ENCODE measurements at places on chromosomes 1 and 21.
A peak's percentile ranks its signal among the peaks of the same experiment; 100 is the strongest.

GRCh38 chr21:41559658-41560631, 52.0 kb upstream of the TMPRSS2 start:
- DNase-seq: no peak

DNA sequence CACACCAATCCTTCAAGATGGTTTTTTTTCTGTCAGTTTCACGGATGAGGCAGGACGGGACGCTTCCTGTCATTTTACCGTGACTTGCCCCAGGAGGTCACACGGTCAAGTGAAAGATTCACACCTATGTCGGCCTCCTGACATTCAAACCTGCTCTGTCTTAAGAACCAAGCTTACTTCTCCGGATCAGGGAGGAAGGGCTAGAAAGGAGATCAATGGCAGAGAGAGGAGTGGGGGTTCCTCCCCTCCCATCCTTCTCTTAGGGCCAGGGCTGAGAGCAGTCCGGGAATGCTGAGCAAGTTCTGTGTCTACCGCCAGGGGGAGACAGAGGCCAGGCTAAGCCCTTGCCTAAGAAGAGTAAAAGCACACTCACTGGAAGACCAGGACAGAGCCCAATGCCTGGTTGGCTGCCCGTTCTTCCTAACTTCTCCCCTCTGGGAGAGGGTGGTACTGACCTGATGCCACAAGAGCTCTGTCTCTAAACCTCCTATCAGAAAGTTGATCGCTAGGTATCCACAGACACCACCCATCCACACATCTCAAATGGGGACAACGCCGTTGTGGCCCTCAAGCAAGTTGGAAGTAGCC, 1.1 kb upstream of the PPM1J start:
- DNase-seq: peak; percentile 93

GRCh38 chr1:111275079-111275478, 15.6 kb upstream of the CHIA start:
- DNase-seq: no peak

- no peak for DNase-seq
Measured at GRCh38 chr1:9107136-9107535, 21.8 kb downstream of the GPR157 start.

DNA sequence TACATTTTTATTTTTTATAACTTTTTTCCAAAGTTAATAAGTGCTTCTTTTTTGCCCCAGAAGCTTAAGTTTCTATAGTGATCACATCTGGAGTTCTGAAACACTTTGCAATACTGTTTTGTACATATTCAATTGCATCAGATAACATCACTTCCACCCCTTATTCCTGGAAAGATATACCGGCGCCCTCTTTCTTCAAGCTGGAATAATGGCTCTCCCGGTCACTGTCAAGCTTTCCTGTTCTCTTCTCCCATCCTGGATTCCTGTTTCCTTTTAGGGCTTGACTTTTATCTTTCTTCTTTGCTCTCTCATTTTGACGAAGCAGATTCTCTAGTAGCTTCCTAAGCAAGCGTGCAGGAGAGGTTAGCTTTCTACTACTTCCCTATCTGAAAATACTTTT, 1866.8 kb downstream of the MRPL39 start:
- no peak for DNase-seq

GRCh38 chr1:210588946-210589345, 260.2 kb downstream of the HHAT start:
- no peak for DNase-seq

GRCh38 chr1:173112129-173112528, 61.4 kb upstream of the TNFSF18 start:
- DNase-seq: no peak

DNA sequence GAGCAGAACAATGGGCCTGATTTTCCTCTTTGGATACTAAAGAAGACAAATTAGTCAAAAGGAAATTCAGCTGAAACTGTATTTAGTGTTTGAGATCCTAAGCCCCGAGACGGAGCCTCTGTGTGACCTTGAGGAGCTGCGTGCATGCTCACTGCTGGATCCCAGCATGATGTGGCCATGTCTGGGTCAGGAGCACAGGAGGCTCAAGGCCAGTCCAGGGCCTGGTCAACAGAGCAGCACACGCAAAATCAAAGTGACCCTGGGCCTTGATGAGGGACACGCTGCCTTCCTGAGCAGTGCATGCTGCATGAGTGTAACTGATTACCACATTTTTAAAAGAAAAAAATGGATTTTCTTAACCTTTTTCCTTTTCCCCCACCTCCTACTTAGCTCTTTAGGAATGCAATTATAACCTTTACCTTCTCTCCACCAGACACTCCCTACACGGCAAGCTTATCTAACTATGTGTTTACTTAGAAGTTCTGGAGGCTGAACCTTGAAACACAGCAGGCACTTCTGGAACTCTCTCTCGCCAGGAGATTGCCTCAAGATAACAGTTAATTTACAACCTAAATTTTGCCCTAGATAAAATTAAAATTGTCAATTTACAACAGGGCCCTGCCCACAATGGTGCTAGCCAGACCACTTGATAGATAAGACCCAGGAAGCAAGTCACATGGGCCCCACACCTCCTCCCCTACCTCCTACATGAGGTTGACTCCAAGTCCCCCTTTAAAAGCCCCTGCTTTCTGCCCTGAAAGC, 144.6 kb downstream of the LRIG2 start:
- peak; percentile 90 for DNase-seq

GRCh38 chr1:226722240-226722900, 16.7 kb downstream of the ITPKB start:
- DNase-seq: no peak

DNA sequence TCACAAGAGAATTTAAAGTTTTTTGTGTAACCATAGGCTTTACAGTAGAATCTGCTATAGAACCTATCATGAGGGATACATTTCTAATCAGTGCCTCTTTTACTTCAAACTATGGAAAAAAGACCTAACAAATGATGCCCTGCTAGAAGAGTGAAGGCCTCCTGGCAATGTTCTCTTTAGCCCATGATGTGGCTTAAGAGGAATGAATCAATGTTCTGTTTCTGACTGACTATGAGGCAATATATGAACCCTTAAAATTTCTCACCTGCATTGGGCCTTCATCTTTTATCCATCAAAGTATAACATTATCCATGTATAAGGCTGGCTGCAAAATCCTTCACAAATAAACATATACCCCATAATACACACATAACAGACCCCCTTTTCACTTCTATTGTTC, 65.7 kb upstream of the IL12RB2 start:
- no peak for DNase-seq

DNA sequence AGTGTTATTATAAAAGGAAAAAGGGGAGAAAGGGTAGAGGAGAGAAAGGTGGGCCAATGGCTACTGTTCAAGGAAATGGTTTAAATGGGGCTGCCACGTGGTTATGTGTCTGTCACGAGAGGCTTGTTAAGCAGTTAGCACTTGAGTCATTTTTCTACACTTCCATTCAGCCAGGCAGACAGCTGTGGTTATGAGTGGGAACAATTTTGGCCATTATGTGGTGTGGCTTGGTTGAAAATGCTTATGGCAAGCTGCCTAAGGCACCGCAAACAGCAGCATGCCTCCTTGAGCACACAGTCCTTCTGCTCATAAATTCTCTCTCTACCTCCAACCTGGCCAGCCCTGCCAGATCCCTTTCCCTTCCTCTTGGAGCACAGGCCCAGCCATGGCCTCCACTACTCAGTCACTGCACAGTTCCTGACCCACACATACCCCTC, 3.2 kb upstream of the SRM start:
- no peak for DNase-seq

- no peak for DNase-seq
Measured at GRCh38 chr1:232635279-232635678, 5.3 kb upstream of the SIPA1L2 start.

- no peak for DNase-seq
Measured at GRCh38 chr1:116312681-116313069, 60.4 kb upstream of the ATP1A1 start.

DNA sequence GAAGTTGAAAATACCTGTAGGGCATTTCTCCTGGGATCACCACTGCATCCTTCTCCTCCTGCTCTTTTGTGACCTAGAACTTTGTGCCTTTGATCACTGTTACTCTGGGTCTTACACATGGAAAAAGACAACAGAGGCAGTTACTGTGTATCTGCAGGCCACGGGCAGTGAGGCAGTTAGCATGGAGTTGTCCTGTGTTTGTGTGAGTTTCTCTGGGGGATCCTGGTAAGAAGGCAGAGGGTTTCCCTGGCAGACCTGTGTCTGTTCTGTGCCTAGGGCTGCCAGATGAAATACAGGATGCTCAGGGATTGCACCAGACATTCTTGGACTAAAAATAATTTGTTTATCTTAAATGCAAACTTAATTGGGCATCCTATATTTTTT, 44.4 kb upstream of the SCCPDH start:
- DNase-seq: peak; percentile 38

GRCh38 chr1:82121421-82121820, 320.7 kb downstream of the ADGRL2 start:
- no peak for DNase-seq

DNA sequence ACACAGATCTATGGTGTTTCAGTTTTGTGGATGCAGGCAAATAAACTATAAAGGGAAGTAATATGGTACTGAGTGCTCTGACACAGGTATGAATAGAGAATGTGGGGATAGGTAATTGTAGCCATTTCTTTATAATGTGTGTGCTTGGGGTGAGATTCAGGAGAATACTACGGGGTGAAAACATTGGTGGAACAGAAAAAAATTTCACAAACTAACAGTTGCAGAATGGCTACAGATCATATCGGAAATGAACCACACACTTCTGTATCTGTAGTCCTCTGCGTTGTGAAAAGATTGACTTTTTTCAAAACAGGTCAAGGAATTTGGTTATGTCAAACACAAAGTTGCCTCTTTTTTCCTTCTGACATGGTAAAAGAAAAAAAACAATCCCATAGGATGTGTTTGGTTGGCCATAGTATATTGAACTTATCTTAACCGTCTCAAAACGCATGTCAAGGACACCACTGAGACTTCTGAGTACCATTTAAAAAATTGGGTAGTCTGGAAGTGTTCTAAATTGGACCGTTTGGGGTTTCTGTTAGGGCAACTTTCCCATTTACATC, 1.1 kb upstream of the CDC73 start:
- no peak for DNase-seq

DNA sequence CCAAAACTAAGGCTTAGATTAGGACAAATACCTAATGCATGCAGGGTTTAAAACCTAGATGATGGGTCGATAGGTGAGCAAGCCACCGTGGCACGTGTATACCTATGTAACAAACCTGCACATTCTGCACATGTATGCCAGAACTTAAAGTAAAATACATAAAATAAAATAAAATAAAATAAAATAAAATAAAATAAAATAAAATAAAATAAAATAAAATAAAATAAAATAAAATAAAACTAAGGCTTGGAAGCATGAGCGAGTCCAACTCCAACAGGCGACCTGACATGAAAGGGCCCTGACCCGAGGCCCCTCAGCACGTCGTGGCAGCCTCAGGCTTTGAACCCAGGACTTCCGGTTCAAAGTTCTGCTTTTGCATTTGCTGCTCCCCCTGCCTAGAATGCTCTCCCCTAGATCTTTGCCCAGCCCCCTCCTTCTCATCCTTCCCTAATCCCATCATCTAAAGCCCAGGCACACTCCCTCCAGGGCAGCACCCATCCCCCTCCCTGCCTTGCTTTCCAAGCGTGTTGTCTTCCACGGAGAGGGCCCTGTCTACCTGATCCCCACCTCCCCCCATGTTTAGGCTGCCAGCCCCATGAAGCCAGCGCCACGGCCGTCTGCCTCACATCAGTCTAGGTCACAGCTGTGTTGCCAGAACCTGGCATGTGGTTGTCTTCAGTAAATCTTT, 64.3 kb downstream of the TAS1R2 start:
- DNase-seq: peak; percentile 49

GRCh38 chr1:87202922-87203655, 125.6 kb upstream of the LMO4 start:
- no peak for DNase-seq

DNA sequence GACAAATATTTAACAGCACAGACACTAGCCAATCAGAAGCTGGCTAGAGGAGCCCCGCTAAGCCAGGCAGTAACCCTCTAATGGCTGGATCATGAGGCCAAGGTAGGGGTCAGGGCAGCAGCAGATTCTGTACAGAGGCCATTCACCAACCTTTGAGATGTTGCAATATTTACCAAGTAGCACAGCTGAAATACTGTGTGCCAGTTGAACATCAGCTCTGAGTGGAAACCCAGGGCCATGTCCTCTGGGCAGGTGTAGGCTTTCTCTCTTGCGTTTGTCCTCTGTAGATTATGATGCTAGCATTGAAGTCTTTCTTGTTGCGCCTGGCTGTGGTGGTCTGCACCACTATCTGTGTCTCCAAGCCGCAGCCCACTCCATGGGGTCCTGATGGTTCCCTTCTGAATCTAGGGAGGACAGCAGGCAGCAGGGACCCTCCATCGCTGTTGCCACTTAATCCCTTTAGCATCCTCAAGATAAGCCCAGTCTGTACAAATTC, 2.5 kb upstream of the COG2 start:
- no peak for DNase-seq

- peak; percentile 77 for DNase-seq
Measured at GRCh38 chr1:177181631-177182291, 11.0 kb downstream of the BRINP2 start.

- no peak for DNase-seq
Measured at GRCh38 chr1:195328681-195329080, 1279.6 kb downstream of the KCNT2 start.

GRCh38 chr1:223733898-223734852, 21.8 kb downstream of the CAPN2 start:
- DNase-seq: no peak

GRCh38 chr1:203028784-203029553, 2.7 kb downstream of the PPFIA4 start:
- DNase-seq: peak; percentile 26

GRCh38 chr1:210771131-210771530, 362.8 kb downstream of the KCNH1 start:
- no peak for DNase-seq

DNA sequence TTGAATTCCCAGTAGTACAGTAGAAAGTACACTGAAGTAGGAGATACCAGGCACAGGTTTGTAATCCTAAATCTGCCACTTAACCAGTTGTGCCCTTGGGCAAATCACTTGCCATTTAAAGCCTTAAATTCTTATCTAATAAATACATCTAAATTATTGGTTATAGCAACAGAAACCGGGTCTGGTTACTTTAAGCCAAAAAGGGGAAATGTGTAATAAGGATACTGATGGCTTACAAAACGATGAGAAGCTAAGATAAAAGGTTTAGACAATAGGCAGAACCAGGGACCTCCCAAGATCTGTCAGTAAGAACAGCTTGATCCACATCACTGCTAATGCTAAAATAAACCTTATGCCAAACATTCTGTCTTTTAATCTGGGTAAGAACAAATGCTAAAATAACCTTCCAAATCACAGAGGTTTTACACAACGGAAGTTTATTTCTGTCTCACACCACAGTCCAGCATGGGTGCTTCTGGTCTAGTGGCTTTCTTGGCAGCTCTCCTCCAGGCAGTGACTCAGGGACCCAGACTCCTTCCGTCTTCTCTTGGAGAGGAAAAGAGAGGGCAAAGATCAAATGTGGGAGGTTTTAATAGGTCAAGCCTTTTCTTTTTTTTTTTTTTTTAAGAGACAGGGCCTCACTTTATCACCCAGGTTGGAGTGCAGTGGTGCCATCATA, 16.5 kb upstream of the ZMYM1 start:
- DNase-seq: peak; percentile 57

GRCh38 chr1:150281221-150281757, 1.1 kb upstream of the CIART start:
- peak; percentile 76 for DNase-seq

Data from SK-N-DZ (cell line).